ENCODE measurements at places on chromosomes 12 and 14.
A peak's percentile ranks its signal among the peaks of the same experiment; 100 is the strongest.

DNA sequence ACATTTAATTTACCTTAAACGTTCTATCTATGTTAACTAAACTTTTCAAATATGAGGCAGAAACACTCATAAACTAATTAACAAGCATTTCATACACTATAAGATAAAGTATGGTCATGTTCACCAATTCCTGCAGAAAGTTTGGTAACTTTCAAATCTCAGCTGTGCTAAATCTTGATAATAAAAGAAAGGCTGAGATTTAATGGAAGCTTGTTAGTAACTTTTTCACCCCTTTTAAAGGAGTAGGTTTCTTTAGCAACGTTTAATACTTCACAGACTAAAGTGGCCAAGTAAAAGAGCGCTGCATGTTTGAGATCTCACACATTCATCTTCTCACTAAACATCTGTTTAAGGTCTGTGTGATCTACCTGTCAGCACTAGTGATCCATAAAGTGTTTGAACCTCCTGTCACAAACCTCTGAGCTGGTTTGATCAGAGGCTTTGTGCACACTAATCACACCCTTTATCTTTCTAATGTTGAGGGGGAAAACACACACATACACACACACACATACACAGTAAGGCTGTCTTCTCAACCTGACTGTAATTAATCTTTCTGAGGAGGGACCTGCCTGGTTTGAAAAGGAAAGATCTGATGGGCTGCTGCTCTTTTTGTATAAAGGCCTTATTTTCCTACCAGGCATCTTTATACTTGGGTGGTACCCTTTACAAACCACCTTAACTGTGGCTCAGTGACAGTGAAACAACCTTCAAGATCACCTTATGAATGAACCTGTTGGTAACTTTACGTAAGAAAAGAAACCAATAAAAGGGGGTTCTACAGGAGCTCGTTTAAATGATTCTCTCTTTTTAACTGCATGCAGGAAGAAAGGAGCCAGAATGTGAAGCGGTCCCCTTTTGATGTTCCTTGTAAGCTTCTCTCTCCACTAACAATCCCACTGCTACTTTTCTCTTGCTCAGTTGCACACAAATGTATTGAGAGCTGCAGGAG is 244.2 kb downstream of the SOX5 start:
- no peak for DNase-seq

DNA sequence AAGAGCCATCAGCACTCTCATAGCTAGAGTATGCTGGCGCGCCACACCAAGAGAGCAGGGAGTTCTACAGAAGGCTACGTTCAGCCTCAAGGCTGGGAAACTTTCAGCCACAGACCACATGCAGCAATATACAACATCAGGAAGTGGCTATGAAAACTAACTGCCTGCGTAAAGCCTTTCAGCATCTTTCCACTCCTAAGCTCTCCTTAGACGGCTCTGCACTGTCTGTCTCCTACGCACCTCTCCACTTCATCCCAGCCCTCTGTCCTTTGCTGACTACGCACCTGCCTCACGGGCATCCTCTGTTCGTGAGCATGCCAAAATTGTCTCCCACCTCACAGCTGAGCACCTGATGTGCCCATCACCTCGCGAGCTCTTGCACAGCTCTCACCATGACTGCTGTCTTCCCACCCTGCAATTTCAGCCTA is 9.7 kb downstream of the MPHOSPH9 start:
- peak; percentile 74 for DNase-seq

GRCh38 chr14:90567191-90567590 is 170.4 kb downstream of the CALM1 start:
- no peak for DNase-seq

- no peak for DNase-seq
Observed at GRCh38 chr14:54813081-54813480, 89.5 kb downstream of the GCH1 start.

GRCh38 chr12:9758119-9758518 is 2.6 kb downstream of the CD69 start:
- no peak for DNase-seq

DNA sequence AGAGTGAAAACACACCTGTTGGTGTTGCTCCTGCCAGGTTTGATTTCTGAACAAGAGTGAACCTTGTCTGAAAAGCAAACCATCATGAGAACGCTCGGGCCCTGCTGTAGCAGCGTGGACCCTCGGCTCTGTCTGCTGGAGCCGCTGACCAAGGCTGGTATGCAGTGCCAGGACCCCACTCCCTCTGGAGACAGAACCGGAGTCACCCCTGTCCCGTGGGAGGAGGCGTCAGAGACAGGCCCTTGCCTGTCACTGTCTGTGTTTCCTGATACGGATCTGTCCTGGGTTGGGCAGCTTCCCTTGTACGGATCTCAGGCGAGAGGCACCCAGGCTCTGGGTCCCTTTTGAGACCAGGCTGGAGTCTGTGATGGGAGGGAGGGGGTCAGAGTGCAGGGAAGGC is 111.6 kb downstream of the ADGRD1 start:
- DNase-seq: no peak

DNA sequence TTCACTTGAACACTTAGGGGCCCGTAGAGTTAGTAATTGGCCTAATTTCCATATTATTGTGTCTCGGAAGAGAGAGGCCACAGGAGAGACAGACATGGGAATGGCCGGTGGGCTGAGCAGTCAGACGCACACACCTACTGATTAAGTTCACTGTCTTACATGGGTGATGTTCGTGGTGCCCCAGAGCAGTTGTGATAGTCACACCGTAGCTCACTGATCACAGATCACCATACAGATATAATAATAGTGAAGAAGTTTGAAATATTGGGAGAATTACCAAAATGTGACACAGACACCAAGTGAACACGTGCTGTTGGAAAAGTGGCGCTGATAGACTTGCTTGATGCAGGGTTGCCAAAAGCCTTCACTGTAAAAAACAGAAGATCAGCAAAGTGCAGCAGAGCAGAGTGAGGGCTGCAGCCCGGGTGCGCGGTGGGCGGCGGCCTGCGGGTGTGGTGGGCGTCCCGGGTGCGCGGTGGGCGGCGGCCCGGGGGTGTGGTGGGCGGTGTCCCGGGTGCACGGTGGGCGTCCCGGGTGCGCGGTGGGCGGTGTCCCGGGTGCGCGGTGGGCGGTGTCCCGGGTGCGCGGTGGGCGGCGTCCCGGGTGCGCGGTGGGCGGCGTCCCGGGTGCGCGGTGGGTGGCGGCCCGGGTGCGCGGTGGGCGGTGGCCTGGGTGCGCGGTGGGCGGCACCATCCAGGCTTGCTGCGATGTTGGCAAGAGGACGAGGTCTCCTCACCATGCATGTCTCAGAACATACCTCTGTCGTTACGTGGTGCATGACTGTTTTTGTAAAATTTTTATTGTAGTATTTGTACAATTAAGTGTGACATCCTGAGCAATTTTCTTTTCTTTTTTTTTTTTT is 34.3 kb upstream of the TEX22 start:
- peak; percentile 52 for DNase-seq

DNA sequence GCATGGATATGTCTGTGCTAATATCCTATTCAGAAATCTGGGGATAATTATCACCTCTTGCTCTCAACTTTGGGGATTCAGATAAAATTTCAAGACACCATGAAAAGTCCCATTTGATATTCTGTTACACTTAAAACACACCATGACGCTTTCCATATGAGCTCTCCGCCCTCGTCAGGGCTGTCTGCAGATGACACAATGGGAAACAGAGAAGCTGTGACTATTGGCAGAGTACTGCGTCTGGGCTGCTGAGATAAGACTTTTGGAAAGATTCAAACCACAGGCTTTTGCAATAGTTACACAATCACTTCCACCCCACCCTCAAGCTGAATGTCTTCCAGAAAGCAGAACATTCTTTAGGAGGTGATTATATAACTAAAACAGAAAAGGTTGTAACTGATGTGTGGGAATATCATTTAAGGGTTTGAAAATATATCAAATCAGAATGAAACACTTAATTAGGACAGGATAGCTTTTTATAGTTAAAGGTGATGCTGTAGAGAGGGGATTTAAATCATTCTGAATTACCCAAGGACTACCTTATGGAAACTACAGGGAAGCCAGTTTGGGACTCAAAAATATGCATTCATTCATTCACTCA is 75.3 kb upstream of the TMPO start:
- peak; percentile 18 for DNase-seq

DNA sequence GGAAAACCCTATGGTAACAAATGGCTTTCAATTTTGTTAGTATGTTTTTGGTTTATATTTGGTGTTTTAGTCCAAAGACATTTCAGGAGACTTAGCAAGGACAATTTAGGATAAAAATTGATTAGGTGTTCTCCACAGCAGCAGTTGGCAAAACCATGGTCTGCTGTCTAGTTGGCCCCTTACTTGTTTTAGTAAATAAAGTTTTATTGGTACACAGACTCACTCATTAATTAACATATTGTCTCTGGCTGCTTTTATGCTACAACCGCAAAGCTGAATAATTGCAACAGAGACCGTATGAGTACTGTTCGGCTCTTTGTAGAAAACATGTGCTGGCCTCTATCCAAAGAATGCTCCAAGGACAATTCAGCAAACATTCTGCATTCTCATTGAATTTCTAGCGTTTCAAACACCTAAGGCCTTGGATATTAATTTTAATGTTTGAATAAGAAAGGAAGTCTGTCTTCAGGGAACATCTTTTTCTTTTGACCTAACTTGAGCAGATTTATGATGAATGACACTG is 77.7 kb downstream of the CCDC92 start:
- DNase-seq: no peak

DNA sequence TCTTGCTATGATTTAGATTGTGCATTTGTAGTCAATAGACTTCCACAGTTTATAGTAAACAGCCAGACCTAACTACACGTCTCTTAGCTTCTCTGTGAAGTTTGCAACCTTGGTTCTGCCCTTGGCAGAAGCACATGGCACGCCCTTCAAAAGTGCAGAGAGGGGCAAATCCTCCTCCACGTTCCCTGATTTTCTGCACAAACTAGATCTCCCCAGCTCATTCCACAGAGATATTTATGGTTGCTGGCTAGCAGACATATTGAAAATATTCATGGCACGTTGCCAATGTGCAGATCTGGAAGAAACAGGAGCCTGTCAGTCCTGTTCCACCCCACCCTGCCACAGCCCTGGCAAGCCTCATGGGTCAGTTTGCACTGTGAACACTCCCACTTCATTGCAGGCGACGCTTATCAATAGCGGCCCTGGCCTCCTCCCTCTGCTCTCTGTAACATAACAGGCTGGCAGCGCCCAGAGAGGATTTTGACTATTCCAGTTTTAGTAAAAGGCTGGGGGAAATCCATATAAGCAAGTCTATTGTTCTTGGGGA is 6.5 kb upstream of the LGALS3 start:
- DNase-seq: no peak

GRCh38 chr14:65850429-65851135 is 438.1 kb downstream of the FUT8 start:
- DNase-seq: peak; percentile 65

Measured in stimulated activated CD4-positive, alpha-beta T cell treated with anti-CD3 and anti-CD28 coated beads, Interleukin-15, amount 100 ng/mL, for 24 hours (primary cell).